HS-27A (cell line): ENCODE measurements at places on chromosomes 6 and 20.
A peak's percentile ranks its signal among the peaks of the same experiment; 100 is the strongest.

- DNase-seq = no peak
Measured at GRCh38 chr20:57835074-57835452, 125.2 kb upstream of the PMEPA1 start.

GRCh38 chr20:35318502-35319157 lies 26.4 kb upstream of the FAM83C start:
- DNase-seq = no peak

GRCh38 chr6:108884211-108885059 lies 36.2 kb downstream of the ARMC2 start:
- DNase-seq = no peak

DNA sequence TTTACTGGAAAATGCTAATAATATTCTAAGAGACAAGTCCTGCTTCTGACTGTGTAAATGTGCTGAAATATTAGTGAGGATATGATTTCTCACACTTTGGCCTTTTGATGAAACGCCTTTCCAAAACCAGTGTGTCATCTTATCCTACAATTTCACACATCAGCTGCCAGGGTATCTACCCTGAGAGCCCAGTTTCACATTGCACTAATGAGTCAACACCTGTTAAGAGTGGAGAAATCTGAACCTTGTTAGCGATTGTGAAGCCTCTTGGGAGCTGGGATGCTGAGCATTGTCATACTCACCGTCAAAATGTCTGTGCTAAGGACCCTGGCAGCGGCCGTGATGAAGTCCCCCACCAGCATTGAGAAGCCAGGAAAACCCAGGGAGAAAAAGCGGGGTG lies 166.0 kb downstream of the RALGAPA2 start:
- no peak for DNase-seq

DNA sequence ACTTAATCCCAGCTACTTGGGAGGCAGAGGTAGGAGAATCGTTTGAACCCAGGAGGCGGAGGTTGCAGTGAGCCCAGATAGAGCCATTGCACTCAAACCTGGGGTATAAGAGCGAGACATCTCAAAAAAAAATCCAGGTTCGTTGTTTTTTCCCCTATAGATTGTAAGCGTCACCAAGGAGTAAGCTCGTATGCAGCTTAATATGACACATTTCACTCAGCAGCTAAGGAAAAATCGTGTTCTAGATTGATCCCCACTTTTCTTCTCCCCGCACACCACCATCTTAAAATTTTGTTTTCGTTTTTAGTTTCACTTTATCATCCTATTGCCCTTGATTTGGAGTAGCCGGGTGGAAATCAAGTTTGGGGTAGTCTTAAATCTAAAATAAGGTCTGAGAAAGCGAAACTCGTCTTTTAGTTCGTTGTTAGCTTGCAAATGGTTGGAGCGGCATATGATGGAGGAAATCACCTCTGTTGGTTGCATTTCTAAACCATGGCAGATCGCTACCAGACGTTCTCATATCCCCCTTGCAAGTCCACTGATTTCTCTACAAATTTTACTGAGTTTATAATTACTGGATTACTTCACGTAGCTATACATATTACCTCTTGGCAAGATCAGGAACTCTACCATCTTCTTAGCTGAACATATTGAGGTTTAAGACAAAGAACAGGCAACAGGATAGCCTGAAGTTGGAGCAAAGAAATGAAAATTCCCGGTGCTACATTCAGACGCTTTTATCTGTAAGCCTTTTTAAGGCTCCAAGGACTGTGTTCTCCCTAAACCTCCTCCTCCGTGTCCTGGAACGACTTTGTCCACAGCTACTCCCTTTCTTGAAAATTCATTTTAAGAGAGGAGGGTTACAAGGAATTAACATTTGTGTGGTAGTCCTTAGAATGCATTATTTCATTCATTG lies 91.1 kb upstream of the BTN3A2 start:
- DNase-seq = no peak

GRCh38 chr20:57316795-57317201 lies 12.8 kb upstream of the SPO11 start:
- no peak for DNase-seq

- DNase-seq = no peak
Measured at GRCh38 chr20:39960522-39961428, 728.3 kb downstream of the MAFB start.

DNA sequence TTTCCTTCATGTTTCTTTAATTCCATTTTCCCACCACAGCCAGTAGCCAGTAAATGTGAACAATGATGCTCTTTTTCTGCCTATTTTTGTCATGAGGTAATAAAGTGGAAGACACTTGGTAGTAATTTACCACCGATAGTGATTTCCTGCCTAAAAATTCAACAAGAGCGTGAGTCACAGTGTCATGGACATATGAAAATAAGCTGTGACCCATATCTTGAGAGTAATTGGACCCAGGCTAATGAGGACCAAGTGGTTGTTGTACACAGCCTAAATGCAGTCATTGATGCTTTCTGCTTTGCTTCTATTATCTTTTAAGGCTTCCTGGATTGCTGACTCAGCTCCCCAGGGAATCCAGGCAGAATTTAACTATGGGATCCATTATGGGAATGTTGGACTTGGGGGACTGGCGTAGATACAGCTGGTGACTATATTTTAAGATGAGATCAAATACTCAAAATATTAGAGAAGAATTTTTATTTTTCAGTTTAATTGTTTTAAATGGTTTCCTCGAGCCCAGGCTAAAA lies 265.9 kb upstream of the FERMT1 start:
- DNase-seq = no peak

- DNase-seq = peak; percentile 53
Measured at GRCh38 chr6:13795041-13795750, 19.2 kb downstream of the MCUR1 start.

DNA sequence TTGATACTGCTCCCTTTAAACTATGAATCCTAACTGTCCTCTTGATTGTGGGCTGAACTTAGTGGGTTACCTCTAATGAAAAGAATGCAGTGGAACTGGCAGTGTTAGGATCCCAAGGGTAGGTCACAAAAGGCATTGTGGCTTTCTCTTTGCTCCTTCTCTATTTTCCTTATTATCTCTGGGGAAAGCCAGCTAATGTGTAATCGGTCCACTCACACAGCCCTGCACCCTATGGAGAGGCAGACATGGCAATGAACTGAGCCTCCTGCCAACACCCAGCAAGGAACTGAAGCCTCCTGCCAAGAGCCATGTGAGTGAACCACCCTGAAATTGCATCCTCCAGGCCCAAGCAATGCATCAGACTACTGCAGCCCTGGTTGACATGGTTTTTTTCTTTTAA lies 24.6 kb upstream of the ZNF133 start:
- DNase-seq = no peak
